ENCODE measurements at places on chromosomes 7 and 10.
A peak's percentile ranks its signal among the peaks of the same experiment; 100 is the strongest.

- peak; percentile 85 for DNase-seq
Observed at GRCh38 chr7:30028216-30028748, at the start of gene PLEKHA8. TSS of gene PLEKHA8 (plus strand) at chr7:30028412. CDS start at chr7:30028763, 351 bp downstream.

DNA sequence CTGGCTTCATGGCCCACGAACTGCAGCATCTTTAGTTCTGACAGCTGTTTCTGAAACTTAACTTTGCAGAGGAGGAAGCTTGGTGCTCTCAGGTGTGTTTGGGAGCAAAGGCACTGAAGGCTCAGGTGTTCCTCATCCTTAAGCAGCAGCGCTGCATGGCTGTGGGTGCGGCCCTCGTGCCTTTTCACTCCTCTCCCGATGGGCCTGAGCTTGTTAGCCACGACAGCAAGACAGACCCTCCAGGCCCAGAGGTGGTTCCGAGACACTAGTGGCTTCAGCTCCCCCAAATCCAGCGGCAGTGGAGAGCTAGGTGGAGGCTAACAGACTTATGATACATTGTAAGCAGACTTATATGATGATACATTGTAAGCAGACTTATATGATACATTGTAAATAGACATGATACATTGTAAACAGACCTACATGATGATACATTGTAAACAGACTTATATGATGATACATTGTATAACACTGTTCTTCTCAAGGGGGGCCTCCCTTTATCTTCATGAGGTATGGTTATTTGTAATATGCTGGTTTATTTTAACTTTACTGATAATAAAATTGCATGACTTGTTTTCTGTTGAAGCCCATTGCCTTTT, 14.1 kb downstream of the PFKP start:
- no peak for DNase-seq

DNA sequence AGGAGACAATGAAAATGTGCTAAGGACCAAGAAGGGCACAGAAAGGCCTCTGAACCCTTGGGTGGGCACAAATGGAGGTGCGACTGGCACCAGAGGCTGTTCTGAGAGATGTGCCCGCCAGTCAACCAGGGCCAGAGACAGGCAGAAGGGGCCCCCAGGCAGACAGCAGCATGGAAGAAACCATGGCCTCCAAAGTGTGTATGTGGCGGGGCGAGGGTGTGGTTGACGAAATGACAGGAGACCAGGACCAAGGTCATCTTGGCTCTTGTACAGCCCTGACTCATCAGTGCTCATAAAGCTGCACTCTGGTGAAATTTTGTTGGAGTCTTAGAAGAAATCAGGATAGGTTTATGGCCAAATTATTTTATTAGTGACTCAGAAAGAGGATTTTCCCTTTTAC, 4.0 kb upstream of the MRPS24 start:
- no peak for DNase-seq

GRCh38 chr10:63593576-63593975, 72.4 kb downstream of the REEP3 start:
- DNase-seq = no peak

DNA sequence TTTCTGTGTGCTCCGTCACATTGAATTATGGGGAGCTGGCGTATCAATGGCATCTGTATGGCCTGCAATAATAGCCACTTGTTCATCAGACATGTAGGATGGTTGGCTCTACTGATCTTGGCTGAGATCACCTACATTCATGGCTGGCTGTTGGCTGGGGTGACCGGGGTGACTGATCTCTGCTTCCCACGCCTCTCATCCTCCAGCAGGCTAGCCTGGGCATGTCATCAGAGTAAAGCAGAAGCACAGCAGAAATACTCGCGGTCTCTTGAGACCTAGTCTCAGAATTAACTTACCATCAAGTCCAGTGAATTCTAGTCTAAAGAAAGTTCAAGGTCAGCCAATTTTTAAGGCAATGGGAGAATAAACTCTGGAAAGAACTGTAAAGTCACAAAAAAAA, 257.7 kb upstream of the GLI3 start:
- no peak for DNase-seq

- DNase-seq = no peak
Observed at GRCh38 chr7:14752301-14752700, 150.2 kb downstream of the DGKB start.

GRCh38 chr7:117020591-117020973, 67.3 kb downstream of the ST7 start:
- DNase-seq = no peak

GRCh38 chr10:25974897-25975459, 40.9 kb downstream of the MYO3A start:
- no peak for DNase-seq

GRCh38 chr7:65397730-65398142, 24.1 kb downstream of the ZNF92 start:
- no peak for DNase-seq

DNA sequence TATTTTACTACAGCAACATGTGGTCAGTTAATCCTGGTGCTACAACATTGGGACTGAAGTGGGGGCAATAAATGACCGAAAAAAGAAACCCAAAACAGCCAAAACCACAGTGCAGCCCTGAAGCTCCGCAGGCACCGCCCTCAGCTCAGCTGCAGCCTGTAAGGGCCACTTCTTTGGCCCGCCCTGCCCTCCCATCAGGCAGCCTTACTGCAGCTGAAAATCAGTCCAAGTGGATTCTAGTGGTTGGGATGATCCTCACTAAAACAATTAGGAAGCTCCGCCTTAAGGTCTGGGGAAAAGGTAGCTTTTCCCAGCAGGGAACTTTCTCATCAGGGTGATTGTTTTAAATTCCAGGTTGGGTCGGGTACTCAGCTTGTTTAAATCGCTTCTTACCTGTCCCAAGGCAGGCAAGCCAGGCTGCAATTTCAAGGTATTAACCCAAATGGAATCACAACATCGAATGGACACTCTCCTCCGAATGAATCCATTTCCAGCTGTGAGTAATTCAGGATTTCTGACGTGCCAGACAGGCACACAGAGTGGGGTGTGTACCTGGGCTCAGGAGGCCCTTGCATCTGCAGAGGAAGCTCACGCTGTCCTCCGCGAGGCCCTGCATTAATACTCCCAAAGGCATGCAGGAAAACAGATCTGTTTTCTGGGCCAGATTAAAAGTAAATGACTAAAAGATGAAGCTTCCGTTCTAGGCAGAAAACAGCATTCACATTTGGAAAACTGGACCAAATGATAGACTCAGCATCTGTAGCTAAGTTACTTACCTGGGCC, 104.3 kb downstream of the CREB5 start:
- DNase-seq = no peak

- no peak for DNase-seq
Observed at GRCh38 chr10:126336801-126337200, 51.5 kb downstream of the ADAM12 start.

DNA sequence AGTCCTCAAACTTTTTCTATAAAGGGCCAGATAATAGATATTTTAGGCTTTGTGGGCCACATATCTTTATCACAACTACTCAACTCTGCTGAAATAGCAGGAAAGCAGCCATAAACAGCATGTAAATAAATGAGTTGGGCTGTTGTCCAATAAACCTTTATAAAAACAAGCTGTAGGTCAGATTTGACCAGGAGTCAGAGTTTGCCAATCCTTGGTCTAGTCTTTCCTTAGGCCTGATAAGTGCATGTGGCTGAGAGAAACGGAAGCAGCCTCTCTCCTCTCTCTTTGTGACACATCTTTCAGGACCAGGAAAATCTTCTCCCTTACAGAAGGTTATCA, 724.5 kb downstream of the GRID1 start:
- no peak for DNase-seq

- no peak for DNase-seq
Observed at GRCh38 chr7:154862153-154862791, 140.7 kb downstream of the PAXIP1 start.
